ENCODE measurements at places on chromosomes 11 and 22.

DNA sequence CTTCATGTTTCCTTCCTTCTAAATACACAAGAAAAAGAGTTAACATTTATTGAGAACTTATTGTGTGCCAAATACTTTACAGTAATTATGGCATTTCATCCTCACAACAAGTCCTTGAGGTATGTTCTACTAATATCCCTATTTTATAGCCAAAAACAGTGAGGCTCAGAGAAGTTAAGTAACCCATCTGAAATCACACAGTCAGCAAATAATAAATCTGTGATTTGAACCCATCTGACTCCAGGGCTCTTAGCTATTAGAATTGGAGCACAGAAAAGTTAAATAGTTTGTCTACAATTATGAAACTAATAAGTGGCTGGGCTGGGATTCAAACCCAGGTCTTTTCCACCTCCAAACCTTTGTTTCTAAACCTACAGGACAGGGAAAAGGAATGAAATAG, 36.5 kb upstream of the MYOD1 start:
- no peak for DNase-seq

GRCh38 chr22:38735126-38735464, 20.7 kb downstream of the SUN2 start:
- DNase-seq, result no peak

GRCh38 chr22:42396621-42397331, 35.4 kb downstream of the NFAM1 start:
- no peak for DNase-seq

GRCh38 chr11:57709802-57710367, 2.1 kb downstream of the MED19 start:
- DNase-seq, result no peak

DNA sequence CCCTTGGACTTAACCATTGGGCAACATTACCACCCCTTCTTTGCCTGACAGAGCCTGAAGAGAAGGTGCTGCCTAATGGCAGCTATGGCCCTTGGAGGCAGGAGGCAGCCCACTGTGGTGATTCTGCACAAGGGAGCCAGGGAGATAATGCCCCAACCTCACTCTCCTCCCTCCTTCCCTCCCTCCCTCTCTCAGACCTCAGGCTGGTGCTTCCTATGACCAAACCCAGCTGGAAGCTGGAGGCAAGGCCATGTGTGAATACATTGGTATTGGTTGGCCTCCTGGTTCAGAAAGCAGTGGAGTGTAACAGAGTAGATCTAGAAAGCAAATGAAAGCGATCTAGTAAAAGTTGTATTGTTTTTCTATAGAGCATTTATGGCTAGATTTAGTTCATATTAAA, 233.1 kb downstream of the CSNK2A3 start:
- DNase-seq, result no peak

GRCh38 chr11:130370845-130371590, 56.3 kb upstream of the ZBTB44 start:
- DNase-seq, result no peak

DNA sequence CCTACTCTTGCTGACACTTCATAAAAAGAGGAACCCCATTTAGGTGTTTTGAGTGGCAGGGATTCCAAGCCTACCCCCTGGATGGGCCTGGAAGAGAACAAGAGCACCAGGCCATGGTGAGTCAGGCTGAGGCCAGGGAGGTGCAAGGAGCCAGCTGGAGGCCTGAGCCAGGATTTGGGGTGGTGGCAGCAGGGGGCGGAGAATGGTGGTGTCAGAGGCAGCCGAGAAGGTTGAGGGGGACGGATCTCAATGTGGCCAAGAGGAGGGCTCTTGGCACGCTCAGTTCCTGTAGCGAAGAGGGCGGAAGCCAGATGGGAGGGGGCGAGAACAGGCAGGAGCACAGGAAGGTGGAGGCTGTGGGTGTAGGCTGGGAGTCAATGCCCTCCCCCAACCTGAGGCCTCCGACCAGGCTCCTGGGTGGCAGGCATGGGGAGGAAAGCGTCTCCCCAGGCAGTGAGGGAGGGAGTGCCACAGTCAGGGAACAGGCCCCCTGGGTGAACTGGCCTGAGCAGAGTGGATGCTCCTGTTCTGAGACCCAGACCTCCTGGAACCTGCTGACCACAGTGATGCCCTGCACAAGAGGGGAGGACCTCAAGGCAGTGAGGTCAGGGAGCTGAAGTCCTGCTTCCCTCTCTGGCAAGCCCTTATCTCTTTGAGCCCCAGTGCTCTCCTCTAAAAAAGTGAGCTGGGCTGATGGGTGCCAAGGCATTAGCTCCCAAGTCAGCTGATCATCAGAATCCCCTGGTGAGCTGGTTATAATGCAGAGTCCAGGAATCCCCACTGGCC, 13.9 kb downstream of the RTN4RL2 start:
- no peak for DNase-seq

DNA sequence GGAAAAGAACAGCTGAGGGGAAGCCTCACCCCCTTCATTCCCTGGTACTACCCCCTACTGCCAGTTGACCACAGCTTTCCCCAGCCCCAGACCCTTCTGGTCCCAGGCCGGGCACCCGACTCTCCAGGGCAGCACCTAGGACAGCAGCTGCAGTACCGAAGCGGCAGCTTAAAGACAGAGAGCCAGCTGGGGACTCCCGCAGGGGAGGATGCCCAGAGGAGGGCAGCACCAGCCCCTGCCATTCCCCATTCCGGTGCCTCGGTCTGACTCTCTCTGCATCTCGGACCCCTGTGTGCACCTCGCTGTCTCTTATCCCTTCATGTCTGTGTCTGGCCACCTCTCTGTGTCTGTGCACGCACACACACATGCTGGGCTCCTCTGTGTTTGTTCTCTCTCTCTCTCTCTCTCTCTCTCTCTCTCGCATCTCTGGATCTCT, 9.4 kb downstream of the IGSF9B start:
- DNase-seq, result no peak

- DNase-seq, result no peak
Observed at GRCh38 chr22:11605468-11605981, 3922.5 kb upstream of the OR11H1 start.

- no peak for DNase-seq
Observed at GRCh38 chr22:30275625-30276024, 9.0 kb upstream of the OSM start.

DNA sequence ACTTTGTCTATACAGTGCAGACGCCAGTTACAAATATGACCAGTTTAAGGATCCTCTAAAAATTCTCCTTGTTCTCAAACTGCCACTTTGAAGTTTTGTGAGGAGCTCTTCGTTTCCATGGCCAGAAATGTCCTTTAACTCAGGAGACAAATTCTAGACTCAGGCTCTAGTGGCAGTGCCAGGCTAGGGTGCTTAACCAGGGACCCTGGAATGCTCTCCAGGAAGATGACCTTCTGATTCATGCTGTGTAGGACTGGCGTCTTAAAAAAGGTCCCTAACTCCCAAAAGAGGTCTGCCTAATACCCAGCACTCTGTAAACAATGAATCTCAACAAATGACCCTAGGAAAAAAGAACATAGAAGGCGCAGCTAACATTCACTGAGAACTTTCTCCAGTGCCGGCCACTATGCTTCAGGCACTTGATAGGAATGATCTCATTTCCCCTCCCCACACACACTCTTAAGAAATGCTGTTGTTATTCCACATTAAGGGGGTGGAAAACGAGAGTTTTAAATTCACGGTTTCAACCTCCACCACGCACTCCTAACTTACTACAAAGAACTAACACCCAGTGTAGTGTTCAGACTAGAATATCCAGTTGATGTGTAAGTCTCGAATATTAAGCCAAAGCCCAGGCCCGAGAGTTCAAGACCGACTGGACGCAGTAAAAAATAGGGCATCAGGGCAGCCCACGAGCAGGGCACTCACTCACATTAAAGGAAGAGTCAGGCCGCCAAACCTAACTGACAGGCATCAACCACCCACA, 747 bp downstream of the NXF1 start:
- DNase-seq, result no peak

DNA sequence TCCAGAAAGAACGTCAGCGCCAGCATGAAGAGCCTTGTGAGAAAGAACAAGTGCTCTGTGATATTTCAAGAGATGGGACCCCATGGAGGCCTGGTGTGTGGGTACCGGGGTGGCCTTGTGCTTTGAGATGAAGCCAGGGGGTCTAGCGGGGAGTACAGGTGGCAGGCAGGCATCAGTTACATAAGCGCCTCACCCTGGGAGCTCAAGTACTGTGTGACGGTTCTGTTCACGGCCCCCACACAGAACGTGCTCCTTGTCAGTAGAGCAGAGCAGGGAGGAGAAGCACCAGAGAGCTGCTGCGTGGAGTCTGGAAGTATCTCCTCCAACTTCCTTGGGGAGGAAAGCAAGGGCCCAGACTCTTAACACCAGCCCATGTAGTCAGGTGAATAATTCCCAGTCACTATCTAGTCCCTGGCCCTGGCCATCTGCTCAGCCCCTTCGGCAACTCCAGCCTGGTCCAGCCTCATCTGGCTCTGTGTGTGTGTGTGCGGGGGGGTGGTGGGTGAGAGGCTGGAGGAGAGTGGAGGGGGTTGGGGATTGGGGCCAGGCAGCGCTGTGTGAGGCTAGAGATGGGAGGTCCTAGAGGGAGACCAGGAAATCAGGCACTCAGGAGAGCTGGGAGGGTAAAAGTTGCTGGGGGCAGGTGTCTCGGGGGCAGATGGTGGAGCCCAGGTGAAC, 32.4 kb downstream of the MCM5 start:
- no peak for DNase-seq

DNA sequence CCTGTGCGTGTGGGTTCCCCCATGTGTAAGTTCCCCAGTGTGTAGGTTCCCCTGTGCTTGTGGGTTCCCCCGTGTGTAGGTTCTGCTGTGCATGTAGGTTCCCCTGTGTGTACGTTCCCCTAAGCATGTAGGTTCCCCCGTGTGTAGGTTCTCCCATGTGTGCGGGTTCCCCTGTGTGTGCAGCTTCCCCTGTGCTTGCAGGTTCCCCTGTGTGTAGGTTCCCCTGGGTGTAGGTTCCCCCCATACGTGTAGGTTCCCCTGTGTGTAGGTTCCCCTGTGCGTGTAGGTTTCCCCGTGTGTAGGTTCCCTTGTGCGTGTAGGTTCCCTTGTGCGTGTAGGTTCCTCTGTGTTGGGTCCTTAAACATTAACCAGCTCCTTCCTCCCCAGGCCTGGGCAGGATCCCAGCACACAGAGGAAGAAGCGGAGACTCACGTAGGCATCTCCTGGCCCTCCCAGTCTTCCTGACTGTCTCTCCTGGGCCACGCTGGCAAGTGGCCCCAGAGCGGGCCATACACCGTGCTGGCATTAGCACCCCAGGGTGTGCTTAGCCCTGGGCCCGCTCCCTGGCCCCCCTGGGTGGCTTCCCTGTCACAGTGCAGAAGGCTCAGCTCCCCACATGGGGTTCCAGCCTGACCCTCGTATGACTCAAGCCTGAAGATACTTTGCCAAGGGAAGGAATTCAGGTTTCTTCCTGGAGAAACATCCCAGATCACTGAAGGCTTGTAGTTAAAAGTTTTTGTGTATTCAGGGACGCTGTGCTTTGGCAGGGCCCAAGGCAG, 2.8 kb upstream of the GRAMD4 start:
- no peak for DNase-seq

- no peak for DNase-seq
Observed at GRCh38 chr22:18979957-18980356, 43.9 kb upstream of the PRODH start.

Data from HS-27A (cell line).